AML-193 (cell line): ENCODE measurements at places on chromosomes 12 and 14.

DNA sequence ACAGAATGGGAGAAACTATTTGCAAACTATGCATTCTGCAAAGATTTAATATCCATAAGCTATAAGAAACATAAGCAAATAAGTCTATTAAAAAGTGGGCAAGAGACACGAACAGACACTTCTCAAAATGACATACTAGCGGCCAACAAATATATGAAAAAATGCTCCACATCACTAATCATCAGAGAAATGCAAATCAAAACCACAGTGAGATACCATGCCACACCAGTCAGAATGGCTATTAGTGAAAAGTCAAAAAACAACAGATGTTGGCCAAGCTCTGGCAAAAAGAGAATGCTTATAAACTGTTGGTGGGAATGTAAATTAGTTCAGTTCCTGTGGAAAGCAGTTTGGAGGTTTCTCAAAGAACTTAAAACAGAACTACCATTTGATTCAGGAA lies 121.3 kb downstream of the KCNMB4 start:
- DNase-seq: no peak

- DNase-seq: peak; percentile 28
These were observed 105.0 kb downstream of the PPP2R5E start for GRCh38 chr14:63438065-63438757.

GRCh38 chr14:90717916-90718315 lies 98.3 kb downstream of the TTC7B start:
- no peak for DNase-seq

DNA sequence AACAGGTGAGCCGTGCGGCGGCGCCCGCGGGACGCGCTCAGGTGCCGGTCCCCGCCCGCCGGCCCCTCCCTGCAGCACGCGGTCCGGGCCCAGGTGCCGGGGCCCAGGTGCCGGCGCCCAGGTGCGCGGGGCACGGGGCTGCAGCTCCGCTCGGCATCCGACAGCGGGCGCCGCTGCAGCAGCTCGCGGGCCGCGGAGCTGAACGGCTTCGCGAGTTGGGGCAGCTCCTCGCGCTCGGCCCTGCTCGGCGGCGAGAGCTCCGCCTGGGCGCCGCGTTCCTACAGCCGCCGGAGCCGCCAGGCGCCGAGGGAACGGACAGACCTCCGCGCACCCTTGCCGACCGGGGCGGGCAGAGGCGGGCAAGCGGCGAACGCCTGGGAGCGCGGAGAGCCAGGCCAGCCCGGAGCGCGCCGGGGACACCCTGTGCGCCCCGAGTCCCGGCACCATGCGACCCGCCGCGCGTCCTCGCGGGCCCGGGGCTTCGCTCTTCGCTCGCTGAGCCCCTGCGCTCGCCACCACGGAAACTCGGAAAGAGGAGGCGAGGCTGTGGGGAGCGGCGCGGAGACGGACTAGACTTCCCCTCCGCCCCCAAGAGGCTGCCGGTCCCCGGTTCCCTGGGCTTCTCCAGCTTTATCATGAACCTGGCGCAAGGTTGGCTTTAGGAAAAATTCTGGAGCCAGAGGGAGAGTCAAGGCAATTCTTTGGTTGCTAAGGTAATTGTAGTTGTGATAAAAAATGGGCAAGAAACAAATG lies at the start of gene RGS6:
TSS of gene RGS6 (plus strand) at position 201 of the 753 bp plus-strand sequence.
- no peak for DNase-seq

DNA sequence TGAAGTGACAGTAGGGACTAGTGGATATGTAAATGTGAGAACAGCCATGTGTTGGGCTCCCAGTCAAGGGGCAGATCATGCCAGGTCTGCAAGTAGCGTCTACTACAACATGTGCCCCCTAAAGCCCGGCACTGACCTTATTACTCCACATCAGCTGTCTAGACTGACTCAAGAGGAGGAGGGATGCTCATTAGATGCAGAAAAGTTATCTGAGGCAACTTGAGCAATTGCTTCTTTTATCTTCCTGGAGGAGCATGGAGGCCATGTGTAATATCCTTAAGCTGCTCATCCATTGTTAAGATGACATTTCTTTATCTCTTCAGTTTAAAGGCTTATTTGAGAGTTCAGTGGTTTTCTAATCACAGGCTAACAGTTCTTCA lies 404.7 kb upstream of the FLRT2 start:
- DNase-seq: no peak

- no peak for DNase-seq
These were observed 1.0 kb downstream of the CD9 start for GRCh38 chr12:6201213-6201608.

DNA sequence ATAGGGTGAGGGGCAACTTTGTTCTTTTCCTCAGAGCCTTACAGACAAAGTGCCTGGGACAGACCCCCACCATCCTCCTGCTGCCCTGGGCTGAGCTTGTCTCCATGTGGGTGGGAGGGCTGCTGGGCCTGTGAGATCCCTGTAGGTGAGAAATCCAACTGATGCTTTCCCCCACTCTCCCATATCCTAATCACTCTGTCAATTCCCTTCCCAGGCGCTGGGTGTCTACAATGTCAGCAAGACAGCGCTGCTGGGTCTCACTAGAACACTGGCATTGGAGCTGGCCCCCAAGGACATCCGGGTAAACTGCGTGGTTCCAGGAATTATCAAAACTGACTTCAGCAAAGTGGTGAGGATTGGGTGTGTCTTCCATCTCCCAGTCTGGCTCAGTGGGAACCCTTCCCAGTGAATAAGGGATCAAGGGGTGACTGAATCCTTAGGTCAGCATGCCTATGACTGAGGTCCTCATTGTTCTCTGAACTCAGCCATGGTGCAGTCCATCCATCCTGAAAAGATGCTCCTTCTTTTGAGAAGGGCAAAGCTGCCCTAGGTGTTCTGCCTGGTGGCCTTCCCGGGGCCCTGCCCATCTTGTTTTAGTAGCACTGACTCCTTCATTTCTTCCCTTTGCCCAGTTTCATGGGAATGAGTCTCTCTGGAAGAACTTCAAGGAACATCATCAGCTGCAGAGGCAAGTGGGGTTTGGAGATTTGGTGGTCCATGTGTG lies 8.2 kb downstream of the DHRS2 start:
- no peak for DNase-seq

DNA sequence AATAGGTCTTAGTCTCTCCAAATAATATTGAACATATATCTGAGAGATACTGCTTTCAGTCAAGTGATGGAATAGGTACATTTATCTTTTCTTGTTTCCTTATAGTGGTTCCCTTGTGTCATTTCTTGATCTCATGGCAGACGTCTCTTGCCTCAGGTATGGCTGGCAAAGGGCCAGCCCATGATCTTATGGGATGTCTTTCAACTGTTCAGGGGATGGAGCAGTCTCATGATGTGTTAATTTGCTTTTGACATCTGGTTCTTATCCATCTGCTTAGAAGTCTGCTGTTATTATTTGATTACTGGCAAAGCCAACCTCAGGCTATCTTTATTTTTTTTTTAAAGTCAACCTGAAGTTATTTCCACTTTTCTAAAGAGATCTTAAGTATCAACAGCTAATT lies 262.9 kb downstream of the TMEM117 start:
- DNase-seq: no peak

- DNase-seq: no peak
These were observed 5.1 kb downstream of the AHNAK2 start for GRCh38 chr14:104973135-104973384.

DNA sequence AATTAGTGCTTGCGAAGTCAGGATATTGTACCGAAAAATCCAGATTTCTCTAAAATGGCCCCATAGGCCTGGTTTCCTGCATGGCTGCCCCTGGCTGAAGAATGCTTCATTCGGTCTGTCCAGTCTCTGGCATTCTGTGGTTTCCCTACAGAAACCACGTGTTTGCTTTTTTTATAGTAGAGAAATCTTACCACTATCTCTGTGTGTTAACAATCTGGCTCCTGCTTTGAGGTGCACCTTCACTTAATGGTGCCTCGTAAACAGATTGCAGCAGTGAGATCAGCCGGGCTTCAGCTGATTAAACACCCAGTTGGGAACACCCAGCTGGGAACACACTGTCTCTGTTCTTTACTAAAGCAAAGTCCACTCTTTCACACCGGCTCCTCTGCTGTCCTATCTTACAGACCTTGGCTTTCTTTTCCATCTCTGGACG lies 6.7 kb upstream of the DNAAF2 start:
- no peak for DNase-seq

DNA sequence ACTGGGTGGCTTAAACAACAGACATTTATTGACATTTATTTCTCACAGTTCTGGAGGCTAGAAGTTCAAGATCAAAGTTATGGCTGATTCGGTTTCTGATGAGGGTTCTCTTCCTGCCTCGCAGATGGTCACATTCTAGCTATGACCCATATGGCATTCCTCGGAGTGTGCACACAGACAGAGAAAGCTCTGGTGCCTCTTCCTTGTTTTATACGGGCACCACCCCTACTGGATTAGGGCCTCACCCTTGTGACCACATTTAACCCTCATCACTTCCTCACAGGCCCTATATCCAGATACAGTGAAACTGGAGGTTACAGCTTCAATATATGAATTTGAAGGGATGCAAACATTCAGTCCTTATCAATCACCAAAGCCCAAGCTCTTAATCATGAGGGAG lies 77.0 kb upstream of the OVCH1 start:
- DNase-seq: no peak

GRCh38 chr14:88424573-88424972 lies 39.1 kb downstream of the SPATA7 start:
- no peak for DNase-seq

- DNase-seq: no peak
These were observed 4.4 kb downstream of the REM2 start for GRCh38 chr14:22887260-22887989.

- DNase-seq: no peak
These were observed 44.6 kb downstream of the SRGAP1 start for GRCh38 chr12:63888908-63889635.

DNA sequence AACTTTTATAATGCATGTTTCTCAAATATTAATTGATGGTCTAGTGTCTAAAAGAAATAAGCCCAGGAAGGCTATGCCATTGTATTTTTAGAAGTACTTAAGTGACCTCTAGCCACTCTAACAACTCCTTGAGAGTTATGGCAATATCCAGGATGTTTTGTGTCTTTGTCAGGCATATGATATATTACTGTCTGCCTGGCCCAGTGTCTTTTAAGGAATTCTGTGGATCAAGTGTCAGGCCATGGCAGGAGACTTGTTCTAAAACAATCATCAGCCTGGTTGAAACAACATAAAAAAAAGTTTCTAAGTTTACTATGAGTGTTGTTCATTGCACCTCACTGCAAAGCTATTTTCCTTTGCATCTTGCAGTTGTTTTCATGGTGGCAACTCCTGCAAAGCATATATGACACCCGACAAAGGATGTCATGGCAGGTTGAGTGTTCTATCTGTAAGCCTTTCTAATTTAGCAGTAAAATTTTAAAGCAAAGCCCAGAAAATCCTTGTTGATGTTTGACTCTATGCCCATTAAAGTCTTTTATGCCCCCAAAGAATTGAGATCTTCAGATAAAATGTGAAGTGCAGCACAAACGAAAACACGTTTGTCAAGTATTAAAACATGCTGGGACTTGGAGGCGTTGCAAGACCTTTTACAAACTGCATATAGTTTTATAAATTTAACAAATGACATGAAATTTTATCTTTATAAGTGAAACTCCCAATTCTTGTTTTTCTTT lies 89.5 kb upstream of the SLC38A2 start:
- DNase-seq: no peak

GRCh38 chr12:76025601-76026575 lies 5.7 kb downstream of the PHLDA1 start:
- DNase-seq: no peak

DNA sequence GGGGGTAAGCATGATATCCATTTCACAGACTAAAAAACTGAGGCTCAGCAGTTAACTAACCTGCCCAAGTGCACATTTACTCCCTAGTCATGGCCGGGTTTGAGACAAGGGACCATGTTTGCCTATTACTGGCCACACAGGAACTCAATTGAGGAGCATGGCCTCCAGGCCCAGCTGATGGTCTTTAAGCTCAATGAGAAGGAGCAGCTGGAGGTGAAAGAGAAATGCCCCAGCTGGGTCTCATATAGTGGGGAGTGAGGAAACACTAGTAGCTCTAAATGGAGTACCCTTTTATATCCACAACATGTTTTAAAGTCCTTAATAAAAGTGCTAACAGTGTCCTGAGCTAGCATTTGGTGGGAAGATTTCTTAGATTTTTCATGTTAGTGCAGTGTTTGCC lies 1.6 kb downstream of the TDP1 start:
- DNase-seq: no peak

DNA sequence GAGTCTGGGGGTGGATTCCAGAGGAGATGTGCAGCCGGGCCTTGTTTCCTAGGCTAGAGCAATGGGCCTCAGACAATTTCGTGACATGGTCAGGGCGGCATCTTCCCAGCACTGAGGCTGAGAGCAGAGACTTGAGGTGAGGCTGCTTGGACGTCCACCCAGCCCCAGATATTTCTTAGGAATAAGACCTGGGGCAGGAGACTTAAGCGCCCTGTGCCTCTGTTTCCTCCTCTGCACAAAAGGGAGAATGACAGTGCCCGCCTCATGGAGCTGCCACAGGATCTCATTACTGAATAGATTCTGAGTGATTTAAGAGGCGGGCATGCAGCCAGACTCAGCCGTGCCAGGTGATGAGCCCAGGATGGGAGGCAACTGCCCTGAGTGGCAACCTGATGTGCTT lies 297.9 kb upstream of the SFSWAP start:
- no peak for DNase-seq

DNA sequence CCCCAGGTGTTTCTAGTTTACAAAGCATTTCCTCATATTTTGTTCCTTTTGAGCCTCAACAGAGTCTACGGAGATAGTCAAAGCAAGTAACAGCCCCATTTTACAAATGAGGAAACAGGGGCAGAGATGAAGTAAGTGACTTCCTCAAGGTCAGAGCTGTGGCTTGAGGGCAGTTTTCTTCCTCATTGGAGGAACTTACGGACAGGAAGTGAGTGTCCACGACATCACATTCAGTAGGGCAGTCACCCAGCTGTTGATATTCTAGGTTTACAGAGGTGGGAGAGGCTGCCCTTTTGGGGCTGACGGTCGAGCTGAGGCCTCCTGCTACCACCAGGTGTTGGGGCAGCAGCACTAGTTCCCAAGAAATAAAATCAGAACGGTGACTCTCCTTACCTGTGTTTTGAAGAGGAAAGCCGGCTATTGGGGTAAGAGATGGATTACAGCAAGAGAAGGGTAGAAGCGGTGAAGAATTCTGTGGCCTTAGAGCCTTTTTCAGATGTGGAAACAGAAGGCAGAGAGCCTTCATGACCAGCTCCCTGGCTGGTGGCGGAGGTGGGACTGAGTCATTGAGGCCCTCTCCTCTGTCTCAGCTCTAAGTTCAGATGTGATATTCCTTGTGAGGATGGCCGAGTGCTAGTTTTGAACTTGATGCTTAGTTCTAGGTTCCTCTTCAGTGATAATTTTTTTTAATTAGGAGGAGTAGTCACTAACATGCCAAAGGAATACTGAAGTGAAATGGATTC lies 41.7 kb downstream of the SUSD6 start:
- DNase-seq: peak; percentile 91

DNA sequence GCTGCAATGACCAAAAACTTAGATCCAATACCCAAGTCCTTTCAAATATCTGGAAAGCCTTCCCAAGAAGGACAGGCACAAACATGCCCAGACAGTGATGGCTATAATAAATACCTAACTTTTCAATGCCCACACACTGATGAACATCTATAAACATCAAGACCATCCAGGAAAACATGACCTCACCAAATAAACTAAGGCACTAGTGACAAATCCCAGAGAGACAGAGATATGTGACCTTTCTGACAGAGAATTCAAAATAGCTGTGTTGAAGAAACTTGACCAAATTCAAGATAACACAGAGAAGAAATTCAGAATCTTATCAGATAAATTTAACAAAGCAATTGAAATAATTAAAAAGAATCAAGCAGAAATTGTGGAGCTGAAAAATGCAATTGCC lies 38.7 kb upstream of the INSM2 start:
- no peak for DNase-seq
